Cardiac septum (tissue), 1 donor: ENCODE measurements at places on chromosomes 13 and 19.

- DNase-seq: no peak
These were observed 222.4 kb downstream of the KCTD12 start for GRCh38 chr13:76663592-76664335.

DNA sequence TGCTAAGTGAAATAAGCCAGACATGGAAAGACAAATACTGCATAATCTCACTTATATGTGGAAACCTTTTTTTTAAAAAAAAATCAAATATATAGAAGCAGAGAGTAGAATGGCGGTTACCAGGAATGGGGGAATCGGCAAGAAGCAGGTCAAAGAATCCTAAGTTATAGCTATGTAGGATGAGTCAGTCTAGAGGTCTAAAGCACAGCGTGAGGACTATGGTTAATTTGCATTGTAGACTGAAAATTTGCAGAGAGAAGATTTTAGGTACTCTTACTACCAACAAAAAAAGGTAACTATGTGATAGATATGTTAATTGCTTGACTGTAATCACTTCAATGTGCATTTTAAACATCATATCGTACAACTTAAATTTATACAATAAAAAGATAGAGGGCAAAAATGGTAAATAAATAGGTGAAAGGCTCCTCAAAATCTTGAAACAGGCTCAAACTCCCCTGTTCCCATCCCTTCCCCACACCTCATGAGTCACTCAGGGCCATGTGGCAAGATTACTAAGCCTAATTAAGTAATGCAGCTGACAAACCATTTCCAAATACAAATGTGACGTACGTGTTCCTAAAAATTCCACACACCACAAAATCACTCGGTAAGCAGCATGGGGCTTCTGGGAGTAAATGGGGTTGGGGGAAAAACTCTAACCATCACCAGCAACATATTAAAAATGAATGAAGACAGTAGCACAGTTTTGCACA lies 159.0 kb downstream of the USP12 start:
- DNase-seq: no peak

GRCh38 chr19:2770055-2771013 lies 12.7 kb downstream of the SGTA start:
- DNase-seq: peak; percentile 81

GRCh38 chr13:79723519-79724024 lies 242.6 kb downstream of the NDFIP2 start:
- DNase-seq: no peak

- no peak for DNase-seq
These were observed 13.7 kb upstream of the SERPINE3 start for GRCh38 chr13:51325837-51326236.

GRCh38 chr19:50358483-50359327 lies 6.7 kb downstream of the NAPSA start:
- DNase-seq: peak; percentile 88

- no peak for DNase-seq
These were observed 10.1 kb downstream of the OR1I1 start for GRCh38 chr19:15091918-15092753.

DNA sequence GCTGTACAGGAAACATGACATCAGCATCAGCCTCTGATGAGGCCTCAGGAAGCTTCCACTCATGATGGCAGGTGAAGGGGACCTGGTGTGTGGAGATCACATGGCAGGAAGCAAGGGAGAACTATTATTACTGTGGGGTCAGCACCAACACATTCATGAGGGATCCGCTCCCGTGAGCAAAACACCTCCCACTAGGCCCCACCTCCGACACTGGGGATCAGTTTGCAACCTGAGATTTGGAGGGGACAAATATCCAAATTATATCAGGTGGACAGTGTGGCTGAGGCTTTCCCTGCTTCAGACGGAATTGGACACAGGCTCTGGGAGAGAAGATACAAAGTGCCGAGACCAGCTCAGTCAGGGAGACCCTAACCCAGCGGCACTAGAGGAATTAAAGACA lies 5.7 kb upstream of the ZNF792 start:
- no peak for DNase-seq

GRCh38 chr13:108278466-108278865 lies 8.9 kb downstream of the TNFSF13B start:
- DNase-seq: no peak

DNA sequence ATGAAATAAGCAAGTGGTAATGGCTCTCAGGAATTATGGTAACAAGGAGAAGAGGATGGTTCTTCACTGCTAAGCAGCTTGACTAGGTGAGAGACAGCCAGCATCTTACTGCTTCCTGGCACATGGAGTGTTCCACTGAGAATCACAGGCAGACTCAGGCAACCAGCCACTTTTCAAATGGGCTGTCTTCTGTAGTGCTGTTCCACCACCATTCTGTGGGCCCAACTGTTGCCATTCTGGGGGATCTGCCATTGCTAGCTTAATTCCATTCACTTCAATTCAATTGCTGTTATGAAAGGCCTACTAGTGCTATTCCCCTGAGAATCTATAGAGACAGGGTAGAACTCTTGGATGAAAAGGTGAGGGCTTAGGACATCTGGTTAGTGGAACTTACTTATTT lies 341.9 kb downstream of the KCNRG start:
- no peak for DNase-seq

- DNase-seq: peak; percentile 89
These were observed 807.1 kb downstream of the DIAPH3 start for GRCh38 chr13:59356607-59357006.

GRCh38 chr13:71727042-71727441 lies 140.0 kb downstream of the DACH1 start:
- DNase-seq: no peak
